ENCODE measurements at places on chromosomes 5 and 9.

DNA sequence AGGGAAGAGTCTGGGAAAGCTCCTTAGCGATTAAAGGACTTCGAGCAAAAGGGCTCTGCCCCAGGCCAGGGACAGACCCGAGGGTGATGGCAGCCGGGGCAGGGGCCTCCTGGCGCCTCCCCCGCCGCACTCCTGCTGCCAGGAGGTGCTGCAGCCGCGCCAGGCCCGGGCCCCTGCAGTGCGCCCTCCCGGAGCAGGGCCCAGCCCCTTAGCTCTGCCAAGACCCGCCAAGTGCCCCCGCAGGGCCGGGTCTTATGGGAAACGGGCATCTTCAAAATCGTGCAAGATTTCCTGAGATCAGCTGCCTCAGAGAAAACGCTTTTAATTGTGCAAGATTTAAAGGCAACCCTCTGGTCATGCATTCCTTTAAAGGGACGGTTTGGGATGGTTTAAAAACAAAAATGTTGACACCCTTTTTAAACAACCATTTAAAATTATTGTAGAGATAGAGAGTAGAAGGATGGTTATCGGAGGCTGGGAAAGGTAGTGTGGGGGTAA, 52.4 kb downstream of the CDC14B start:
- DNase-seq: no peak

GRCh38 chr5:167513381-167513780, 778.1 kb upstream of the WWC1 start:
- DNase-seq: no peak

GRCh38 chr9:125884218-125884595, 137.0 kb downstream of the PBX3 start:
- no peak for DNase-seq

GRCh38 chr5:69374911-69375446, 5.4 kb downstream of the RAD17 start:
- DNase-seq: no peak

DNA sequence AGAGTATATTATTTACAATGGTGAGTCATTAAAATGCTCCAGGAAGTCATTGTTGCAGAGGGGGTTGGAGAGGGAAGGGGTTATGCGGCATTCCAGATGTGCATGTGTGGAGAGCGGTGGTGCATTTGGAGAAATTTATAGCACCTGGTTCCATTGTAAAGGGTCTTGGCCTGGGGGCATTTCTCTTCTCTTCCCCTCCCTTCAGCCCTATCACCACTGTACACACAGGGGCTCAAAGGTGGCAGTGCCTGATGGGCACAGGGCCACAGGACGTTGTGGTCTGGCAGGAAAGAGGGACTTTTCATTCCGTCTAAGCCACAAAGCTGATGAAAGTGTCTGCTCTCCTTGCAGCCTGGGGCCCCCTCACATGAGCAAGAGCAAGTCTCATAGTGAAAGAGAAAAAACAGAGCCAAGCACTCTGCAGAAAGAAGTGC, 442.4 kb upstream of the ZNF462 start:
- no peak for DNase-seq

DNA sequence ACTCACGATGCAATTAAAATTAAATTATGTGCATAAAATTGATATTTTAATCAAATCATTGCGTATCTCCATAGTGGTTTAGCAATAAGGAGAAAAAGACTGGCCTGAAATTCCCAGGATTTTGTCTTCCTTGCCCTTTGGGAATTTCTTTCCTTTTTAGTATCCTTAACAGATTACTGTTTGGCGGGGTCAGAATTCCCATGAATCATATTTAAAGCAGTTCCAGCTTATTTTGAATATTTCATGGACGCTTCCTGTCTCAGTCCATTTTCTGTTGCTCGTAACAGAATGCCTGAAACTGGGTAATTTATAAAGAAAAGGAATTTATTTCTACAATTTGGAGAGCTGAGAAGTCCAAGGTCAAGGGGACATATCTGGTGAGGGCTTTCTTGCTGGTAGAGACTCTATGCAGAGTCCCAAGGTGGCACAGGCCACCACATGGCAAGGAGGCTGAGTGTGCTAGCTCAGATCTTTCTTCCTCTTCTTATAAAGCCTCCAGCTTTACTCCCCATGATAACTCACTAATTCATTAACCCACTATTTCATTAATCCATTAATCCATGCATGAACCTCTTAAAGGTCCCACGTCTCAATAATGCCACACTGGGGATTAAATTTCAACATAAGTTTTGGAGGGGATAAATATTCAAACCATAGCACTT, 37.8 kb downstream of the CDH6 start:
- no peak for DNase-seq

DNA sequence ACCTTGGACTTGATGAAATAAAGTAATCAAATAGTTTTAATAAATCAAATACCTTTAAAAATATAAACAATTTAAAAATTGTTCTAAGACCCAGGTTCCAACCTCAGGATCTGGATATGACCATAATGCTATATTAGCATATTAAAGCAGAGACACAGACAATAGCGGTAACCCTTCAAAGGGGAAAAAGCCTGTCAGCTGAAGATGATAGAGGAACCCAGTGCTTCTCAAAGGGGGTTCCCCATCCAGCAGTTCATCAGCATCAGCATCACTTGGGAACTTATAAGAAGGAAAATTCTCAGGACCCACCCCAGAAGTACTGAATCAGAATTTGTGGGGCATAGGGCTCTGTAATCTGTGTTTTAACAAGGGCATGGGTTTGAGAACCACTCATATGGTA, 519.6 kb downstream of the RAB3C start:
- DNase-seq: no peak

DNA sequence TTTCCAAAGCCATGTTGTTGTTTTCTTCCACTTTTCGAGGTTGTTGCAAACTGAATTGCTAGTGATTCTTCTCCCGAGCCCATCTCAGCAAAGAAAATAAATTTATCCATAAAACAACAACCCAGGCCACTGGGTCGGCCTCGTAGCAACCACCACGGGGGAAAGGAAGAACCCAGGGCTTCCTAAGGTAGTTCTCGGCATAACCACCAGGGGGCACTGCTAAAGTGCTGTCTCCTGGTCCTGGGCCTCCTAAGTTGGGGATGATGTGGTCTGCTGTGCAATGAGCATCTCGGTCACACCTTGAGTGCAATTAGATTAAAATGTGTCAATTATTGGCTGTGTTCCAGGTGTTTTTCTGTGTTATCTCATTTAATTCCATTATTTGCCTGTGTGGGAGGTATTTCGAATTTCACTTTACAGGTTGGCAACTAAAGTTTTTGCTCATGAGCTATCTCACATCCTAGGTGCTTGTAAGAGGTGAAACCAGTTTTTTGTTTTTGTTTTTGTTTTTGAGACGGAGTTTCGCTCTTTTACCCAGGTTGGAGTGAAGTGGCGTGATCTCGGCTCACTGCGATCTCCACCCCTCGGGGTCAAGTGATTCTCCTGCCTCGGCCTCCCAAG, 102.8 kb upstream of the DAP start:
- peak; percentile 48 for DNase-seq

All from activated CD4-positive, alpha-beta T cell treated with anti-CD3 and anti-CD28 coated beads for 4 hours (primary cell).